ENCODE measurements at places on chromosomes 1 and 21. TPM values are rescaled to one million over a fixed set of nuclear protein-coding genes. Genes with fewer than 3 reads are reported as not detected.

The PAX7 gene
- not detected for total RNA-seq

The CLDN17 gene
- total RNA-seq = not detected

The SPATC1L gene
- 21.6 TPM for total RNA-seq

GRCh38 chr1:47697616-47698335 lies 259.9 kb downstream of the FOXD2 start:
- DNase-seq = no peak

DNA sequence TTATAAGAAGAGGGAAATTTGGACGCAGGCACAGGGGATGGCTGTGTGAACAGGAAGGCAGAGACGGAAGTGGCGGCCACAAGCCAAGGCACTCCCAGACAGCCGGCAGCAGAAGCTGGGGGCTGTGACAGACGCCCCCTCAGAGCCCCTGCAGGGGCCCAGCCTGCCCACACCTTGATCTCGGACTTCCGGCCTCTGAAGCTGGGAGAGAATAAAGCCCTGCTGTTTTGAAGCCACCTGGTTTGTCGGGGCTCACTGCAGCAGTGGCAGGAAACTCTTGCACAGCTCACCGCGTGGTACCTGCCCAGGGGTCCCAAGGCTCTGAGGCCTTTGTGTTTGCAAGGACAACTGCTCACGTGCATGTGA lies 13.7 kb downstream of the MEGF6 start:
- DNase-seq = no peak

Data from M059J (cell line).